ENCODE measurements at places on chromosomes 13 and 19. TPM values are rescaled to one million over a fixed set of nuclear protein-coding genes. Genes with fewer than 3 reads are reported as not detected.

DNA sequence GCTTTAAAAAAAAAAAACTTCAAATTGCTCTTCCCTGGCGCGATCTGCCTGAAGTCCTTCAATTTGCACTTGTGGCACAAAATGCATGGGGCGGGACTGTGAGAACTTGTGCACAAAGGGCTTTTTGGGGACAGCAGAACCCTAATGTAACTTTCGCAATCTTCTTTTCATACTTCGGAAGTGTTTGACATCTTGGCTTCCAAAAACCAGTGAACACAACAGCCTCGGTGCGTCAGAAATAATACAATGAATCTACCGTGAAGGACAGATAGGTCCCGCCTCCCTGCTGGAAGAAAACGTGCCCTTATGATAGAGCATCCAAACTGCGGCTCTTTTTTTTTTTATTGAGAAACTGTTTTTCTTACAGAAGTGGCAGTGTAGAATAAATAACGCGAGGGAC lies 36.6 kb downstream of the KLF2 start:
- DNase-seq, result no peak

KLK10 gene
- total RNA-seq, result 74.0 TPM

DNA sequence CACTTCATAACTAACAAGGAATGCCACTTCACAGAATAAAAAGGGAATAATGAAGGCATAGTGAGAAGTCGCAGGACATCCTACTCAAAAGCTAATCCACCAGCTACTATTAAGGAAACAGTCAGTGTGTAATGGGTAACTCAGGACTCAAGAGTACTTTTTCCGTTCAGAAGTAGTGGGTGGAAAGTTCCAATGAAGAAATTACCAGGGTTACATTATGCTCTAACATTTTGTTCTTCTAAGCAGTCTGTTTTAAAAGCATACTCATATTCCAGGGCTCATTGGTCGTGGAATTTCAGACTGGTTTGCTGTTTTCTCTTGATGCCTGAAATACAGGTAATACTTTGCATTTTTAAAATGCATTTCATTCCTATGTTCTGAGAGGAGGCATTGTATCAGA lies 222.4 kb upstream of the IRS2 start:
- DNase-seq, result no peak

DNA sequence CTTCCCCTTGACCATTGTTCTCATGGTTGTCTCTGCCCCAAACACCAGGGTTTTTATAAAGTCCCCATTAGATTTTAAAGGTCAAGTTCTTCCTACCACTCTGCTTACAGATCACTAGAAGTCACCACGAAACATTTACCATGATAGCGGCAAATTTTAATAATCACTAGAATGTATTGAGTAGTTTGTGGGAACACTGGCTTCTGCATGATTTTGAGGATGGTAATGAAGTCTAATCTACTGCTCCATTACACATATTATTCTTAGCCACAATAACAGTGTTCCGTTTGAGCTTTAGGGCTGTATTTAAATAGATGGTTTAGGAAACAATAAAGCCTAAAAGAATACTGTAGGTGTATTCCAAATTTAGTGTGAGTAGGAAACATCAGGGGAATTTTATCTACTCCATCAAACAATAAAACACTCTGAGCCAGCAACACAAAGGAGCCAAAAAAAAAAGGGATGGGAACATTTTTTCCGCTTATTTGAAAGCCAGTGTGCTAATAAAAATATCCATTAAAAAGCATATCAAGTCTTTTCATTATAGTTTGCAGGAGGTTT lies 49.7 kb downstream of the KLF12 start:
- no peak for DNase-seq

DNA sequence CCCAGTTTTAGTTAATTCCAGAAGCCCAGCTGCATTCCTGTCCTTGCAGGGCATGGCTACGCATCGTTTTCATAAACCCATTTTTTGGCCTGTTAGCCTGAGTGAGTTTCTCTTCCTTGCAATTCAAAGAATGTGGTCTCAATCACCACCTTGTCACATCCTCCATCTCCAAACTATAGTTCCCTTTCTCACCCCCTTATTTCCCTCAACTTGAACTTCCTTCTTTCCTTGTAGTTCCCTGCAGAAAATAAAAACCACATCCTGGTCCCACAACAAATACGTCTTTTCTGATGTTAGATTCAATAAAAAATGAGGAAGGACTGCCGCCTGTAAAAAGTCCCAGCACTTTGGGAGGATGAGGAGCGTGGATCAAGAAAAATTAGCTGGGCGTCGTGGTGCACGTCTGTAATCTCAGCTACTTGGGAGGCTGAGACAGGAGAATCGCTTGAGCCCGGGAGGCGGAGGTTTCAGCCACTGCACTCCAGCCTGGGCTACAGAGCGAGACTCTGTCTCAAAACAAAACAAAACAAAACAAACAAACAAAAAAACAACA lies 13.2 kb downstream of the ADGRE3 start:
- no peak for DNase-seq

DNA sequence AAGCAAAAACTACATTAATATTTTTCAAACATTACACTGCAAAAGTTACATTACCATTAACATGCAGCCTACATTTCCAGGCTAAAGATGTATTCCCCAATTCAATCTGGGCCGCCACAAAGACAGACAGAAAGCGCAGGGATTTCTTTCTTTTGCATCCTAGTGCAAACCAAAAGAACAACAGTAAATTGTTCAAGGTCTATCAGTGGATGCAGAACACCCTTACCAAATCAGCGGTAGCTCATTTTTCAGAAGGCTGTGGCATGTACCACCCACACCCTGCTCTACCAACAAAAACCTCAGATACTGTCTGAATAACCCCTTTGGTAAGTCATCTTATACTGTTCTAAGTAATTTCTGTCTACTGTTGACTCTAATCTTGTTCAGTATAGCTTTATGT lies 3.6 kb downstream of the TPT1 start:
- DNase-seq, result no peak

GRCh38 chr13:71278512-71278911 lies 588.5 kb downstream of the DACH1 start:
- DNase-seq, result no peak

TTC9B gene
- total RNA-seq, result not detected

GRCh38 chr19:4305257-4305612 lies 837 bp downstream of the FSD1 start:
- DNase-seq, result no peak

FCER2 gene
- total RNA-seq, result not detected

DNA sequence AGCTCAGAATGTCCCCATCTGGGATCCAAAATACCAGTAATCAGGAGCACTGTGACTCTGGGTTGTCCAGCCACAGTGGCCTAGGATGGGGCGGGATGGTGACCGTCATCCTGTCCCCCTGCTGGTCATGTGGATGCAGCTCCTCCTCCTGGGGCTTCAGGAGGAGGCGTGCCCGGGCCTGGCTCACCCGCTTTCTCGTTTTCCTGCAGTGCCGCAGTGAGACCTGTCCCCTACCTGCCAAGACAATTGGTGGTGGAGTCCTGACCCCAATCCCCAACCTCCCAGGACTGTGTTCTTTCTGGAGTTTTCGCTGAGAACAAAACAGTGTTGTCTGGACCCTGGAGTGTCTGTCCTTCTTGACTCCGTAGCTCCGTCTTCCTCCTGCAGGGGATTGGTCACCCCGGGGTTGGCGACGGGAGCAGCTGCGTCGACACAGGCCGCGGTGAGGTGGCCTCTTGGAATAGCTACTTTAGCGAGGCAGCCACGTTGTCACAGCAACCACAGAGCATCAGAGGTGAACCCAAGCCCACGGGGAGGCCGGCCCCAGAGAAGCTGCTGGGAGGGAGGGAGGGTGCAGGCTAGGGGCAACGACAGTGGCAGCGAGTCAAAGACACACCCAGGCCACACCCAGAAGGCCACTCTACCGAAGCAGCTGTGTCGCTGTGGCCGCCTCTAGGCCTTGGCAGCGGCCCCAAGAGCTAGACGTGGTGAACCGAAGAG lies 10.2 kb upstream of the EMC10 start:
- no peak for DNase-seq

DNA sequence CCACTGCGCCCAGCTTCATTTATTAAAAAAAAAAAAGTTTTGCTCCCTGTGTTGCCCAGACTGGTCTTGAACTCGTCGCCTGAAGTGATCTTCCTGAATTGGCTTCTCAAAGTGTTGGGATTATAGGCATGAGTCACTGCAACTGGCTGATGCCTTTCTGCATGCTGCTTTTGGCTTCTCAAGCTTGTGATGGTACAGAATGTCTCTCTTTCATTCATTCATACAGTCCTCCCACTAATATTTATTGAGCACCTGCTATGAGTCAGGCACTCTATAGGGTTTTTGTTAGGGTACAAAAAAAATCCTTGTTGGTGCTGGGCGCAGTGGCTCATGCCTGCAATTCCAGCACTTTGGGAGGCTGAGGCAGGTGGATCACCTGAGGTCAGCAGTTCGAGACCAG lies 9.0 kb downstream of the TSPAN16 start:
- DNase-seq, result no peak

Measured in mammary epithelial cell (primary cell).